Spleen (tissue), 13 donors: ENCODE measurements at places on chromosomes 1 and 21. TPM values are rescaled to one million over a fixed set of nuclear protein-coding genes. Genes with fewer than 3 reads are reported as not detected.

DNA sequence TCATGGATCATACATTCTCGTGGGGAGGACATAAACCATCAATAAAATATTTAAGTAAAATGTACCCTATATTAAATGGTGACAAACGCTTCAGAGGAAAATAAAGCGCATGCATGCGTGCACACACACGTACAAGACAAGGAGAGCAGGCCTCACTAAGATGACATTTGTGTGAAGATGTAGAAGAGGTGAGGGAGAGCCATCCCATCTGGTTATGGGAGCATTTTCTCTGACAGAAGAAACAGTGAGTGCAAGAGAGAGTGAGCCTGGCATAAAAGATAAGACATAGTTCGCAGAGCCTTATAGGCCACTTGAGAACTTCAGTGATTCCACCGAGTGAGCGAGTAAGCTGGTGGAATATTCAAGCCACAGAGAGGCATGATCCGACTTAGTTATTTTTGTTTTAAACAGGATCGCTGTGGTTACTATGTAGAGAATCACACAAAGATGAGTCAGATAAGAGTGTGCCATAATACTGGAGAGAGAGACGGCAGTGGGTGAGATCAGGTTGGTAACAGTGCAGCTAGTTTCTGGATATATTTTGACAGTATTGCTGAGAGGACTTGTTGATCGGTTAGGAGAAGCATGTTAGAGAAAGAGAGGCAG, 624.2 kb downstream of the PLPP3 start:
- H3K4me1 ChIP-seq: no peaks in the 10 kb centered on the region
- H3K27ac ChIP-seq: no peak overlapping the region
- no peaks in the 10 kb centered on the region for H3K27me3 ChIP-seq
- H3K4me3 ChIP-seq: no peak overlapping the region
- DNase-seq: no peak

Gene PGM1
- 4.5 TPM for polyA plus RNA-seq

DNA sequence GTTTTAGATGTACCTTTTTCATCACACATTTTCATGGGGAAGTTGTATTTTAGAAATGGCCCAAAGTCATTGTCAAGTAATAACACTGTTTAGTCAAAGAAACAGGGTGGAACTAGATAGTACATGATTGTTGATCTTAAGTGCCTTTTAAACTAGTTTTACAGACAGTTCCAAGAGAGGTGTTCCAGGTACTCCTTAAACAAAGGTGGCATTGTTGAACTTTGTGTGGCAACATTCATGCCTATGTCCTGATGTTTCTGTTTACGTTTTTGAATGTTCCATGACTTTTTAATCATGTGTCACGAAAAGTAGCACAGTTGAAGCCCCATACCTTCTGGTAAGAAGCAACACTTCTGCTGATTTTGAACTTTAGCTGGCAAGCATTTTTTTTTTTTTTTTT, 9.1 kb upstream of the SH3D21 start:
- peaks cover 18% of the 10 kb centered on the region for H3K4me1 ChIP-seq
- DNase-seq: no peak
- no peaks in the 10 kb centered on the region for H3K36me3 ChIP-seq
- H3K27ac ChIP-seq: no peak overlapping the region

- H3K36me3 ChIP-seq: no peaks in the 10 kb centered on the region
- no peaks in the 10 kb centered on the region for H3K27me3 ChIP-seq
- H3K4me3 ChIP-seq: no peak overlapping the region
- DNase-seq: no peak
- H3K27ac ChIP-seq: no peak overlapping the region
- peaks cover 62% of the 10 kb centered on the region for H3K4me1 ChIP-seq
These were observed 26.4 kb upstream of the RNF187 start for GRCh38 chr1:228460821-228461220.

GRCh38 chr1:7140251-7140650, 355.0 kb downstream of the CAMTA1 start:
- no peak overlapping the region for H3K27ac ChIP-seq
- no peaks in the 10 kb centered on the region for H3K27me3 ChIP-seq
- no peak overlapping the region for H3K4me3 ChIP-seq

GRCh38 chr1:24308365-24309015, 10.7 kb upstream of the GRHL3 start:
- no peaks in the 10 kb centered on the region for H3K36me3 ChIP-seq
- H3K4me1 ChIP-seq: no peaks in the 10 kb centered on the region
- no peak for DNase-seq
- no peak overlapping the region for H3K27ac ChIP-seq
- H3K4me3 ChIP-seq: no peak overlapping the region
- H3K27me3 ChIP-seq: peaks cover under 1% of the 10 kb centered on the region

Gene IL19
- polyA plus RNA-seq: 0.09 TPM
